ENCODE measurements at places on chromosomes 2 and 18.

DNA sequence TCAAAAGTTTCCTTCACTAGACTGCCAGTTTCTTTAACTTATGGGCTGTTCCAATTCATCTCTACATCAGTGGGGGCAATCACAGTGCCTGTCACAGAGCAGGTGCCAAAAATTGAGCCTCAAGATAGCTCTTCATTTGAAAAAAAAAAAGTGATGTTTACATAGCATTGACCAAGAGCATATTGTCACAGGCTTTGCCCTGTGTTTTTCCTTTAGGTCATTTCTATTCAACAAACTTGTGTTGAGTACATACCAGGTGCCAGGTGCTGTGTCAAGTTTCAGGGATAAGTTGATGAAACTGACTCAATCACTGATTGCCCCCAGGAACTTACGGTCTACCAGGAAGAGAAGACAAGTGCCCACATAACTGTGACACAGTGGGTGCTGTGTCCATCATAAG lies 22.2 kb upstream of the NT5C1B start:
- H3K4me1 ChIP-seq: no peaks in the 10 kb centered on the region
- peaks cover 4% of the 10 kb centered on the region for H3K36me3 ChIP-seq

DNA sequence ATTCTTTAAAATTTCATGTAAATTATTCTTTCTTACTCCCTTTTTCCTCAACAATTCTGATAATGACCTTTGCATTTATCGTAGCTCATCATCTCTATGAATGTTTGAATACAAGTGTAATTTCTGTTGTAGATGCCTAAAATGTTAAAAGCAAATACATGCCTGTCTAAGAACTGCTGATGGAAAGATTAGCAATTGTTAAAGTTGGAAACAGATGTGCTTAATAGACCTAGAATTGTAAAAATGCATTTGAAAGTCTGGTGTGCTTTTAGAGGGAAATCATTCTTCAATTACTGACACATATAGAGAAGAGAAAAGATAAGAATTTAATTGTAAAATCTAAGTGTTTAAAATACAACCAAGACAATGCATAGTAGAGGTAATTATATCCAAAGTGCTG lies 50.4 kb downstream of the CCDC102B start:
- no peaks in the 10 kb centered on the region for H3K4me1 ChIP-seq
- no peaks in the 10 kb centered on the region for H3K36me3 ChIP-seq
- no peak overlapping the region for H3K27ac ChIP-seq
- no peaks in the 10 kb centered on the region for H3K27me3 ChIP-seq
- DNase-seq: no peak

- H3K36me3 ChIP-seq: no peaks in the 10 kb centered on the region
- no peak overlapping the region for H3K27ac ChIP-seq
- no peak for DNase-seq
- no peak overlapping the region for H3K4me3 ChIP-seq
These were observed 209.3 kb upstream of the NCKAP5 start for GRCh38 chr2:133777574-133777960.

DNA sequence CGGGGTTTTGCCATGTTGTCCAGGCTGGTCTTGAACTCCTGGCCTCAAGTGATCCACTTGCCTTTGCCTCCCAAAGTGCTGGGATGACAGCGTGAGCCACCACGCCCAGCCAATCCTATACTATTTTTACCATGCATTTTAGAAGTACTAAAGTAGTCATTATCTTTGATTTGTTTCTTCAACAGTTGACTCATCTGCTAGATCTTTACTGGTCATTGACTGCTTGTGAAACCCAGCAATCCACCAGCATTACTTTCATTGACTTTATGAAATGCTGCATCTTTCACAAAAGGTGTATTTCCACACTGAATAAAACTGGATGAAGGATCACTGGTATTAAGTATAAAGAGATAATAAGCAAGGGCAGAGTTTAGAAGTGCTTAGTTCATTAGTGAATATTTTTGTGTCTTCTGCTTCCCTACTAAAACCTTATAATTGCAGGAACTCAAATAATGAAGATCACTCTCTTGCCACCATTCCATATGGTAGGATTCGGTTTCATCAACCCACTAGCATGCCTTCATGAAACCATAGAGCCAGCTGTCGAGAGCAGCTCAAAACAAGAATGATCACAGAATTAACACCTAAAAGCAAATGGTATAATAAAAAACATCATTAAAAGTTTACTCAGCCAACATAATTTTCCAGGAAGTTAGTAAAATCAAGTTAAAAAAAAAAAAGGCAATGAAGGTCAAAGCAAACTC lies 33.1 kb downstream of the IRS1 start:
- H3K27ac ChIP-seq: no peak overlapping the region
- H3K36me3 ChIP-seq: peaks cover 1% of the 10 kb centered on the region
- H3K4me1 ChIP-seq: no peaks in the 10 kb centered on the region
- no peak overlapping the region for H3K4me3 ChIP-seq

- peak overlapping the region; percentile 87 for H3K27ac ChIP-seq
- peak overlapping the region; percentile 28 for H3K4me3 ChIP-seq
- H3K36me3 ChIP-seq: no peaks in the 10 kb centered on the region
- no peak for DNase-seq
These were observed 18.2 kb upstream of the SEH1L start for GRCh38 chr18:12929477-12930083.
